ENCODE measurements at places on chromosomes 16 and 17.

DNA sequence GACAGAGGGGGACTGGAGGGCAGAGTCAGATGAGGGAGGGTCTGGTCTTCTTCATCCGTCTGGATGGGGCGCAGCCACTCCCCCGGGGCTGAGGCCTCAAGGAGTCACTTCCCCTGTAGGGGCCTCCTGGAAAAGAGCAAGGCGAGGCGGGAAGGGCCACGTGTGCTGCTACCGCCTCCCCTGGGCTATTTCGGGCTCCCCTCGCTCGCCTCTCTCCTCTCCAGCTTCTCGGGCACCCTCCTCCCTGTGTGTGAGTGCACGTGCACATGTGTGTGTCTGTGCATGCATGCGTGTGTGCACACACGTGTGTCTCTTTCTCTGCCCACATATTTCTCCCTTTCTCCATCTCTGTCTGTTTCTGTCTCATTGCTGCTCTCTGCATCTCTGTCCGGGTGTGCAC is 10.1 kb downstream of the GSG1L start:
- no peak for DNase-seq

- no peak for DNase-seq
Measured at GRCh38 chr16:1210461-1210860, 14.6 kb downstream of the TPSG1 start.

DNA sequence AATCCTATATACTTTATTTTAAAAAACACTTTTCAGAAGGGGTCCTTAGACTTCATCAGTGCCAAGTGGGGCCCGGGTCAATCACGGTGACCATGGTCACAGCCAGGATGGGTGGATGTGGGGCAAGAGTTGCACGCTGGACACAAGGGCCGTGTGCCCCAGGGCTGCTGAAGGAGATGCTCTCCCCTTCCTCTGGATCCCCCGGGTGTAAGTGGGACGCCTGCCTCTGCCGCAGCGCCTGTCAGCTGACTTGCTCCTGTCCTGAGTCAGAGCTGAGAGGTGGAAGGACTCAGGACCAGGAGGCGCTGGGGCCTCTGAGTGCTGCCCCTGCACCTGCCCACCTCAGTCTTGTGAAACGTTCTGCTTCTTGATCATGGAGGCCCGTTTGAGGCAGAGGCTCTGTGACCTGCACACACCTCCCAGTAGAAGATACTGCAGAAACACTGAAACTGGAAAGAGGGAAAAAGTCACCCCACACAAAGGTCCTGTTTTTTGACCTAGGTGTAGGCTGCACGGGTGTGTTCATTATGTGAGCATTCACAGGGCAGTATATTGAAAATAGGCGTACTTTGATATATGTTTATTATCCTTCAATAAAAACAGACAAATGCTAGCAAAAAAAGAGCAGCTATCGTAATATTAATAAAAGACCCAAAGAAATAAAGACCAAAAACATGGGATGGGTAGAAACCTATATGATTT is 40.9 kb upstream of the BAHCC1 start:
- DNase-seq, result no peak

DNA sequence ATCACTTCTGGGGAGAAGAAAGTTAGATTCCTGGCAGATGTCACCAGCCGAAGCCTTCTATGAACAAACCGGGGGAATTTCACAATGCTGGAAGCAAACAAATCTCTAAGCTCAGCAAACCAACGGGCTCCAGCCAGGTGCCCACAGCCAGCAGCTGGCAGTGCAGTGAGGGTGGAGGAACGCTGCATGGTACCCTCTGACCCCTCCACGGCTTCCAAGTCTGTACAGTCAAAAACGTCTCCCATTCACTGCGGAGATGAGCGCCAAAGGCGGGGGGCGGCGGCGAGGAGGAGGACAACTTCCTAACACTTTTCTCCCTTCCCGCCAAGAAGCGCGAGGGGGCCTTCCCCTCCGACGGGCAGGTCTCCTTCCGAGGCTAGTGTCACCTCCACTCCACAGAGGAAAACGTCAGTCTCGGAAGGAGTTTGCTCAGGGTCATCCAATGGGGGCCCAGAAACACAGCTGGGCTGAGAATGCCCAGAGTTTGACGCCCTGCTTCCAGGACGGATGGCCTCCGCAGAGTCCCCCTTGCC is 924 bp downstream of the ZNF598 start:
- DNase-seq, result no peak

DNA sequence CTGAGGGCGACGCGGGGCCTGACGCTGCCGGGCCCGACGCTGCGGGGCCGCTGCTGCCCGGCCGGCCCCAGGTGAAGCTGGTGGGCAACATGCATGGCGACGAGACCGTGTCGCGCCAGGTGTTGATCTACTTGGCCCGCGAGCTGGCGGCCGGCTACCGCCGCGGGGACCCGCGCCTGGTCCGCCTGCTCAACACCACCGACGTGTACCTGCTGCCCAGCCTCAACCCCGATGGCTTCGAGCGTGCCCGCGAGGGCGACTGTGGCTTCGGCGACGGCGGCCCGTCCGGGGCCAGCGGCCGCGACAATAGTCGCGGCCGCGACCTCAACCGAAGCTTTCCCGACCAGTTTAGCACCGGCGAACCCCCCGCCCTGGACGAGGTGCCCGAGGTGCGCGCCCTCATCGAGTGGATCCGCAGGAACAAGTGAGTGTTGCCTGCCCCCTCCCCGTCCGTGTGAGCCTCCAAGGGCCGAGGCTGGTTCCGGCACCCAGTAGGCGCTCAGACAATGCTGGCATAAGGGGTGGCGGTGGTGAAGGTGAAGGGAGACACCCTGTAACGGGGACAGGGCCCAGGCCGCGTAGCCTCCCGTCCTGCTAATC is 676 bp downstream of the CPD start:
- DNase-seq, result no peak

DNA sequence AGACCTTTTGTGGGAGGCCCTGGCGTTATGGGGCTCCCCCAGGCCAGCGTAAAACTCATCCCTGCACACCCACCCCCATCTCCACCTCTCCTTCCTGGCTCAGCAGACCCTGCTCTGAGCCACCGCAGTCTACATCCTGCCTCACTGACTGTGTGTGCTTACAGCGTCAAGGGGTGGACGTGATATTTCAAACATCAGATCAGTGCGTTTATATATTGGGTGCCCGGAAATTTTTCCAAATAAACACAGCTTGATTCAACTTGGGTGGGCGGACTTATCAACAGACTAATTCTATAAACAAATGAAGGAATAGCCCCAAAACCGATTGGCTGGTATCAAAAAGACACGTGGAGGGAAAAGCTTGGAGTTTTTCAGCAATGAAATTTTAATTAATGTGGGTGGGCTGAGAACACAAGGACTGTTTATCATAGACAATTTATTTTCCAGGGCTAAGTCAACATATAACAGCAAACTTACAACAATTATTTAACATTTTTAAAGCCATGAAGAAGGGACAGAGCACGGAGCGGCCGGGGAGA is at the start of gene FOXL1:
FOXL1 (plus strand) TSS at position 489 of the 539 bp plus-strand sequence. CDS start 175 bp downstream, outside the sequence.
- DNase-seq, result no peak

GRCh38 chr17:71494062-71494855 is 626.6 kb upstream of the SOX9 start:
- no peak for DNase-seq

GRCh38 chr16:77555126-77555525 is 120.3 kb upstream of the ADAMTS18 start:
- no peak for DNase-seq

Data from inflammatory macrophage (primary cell).